SHP77 treated with DMSO at 0.1 percent for 48 hours (cell line): ENCODE measurements at places on chromosomes 1 and 21.
A peak's percentile ranks its signal among the peaks of the same experiment; 100 is the strongest.

DNA sequence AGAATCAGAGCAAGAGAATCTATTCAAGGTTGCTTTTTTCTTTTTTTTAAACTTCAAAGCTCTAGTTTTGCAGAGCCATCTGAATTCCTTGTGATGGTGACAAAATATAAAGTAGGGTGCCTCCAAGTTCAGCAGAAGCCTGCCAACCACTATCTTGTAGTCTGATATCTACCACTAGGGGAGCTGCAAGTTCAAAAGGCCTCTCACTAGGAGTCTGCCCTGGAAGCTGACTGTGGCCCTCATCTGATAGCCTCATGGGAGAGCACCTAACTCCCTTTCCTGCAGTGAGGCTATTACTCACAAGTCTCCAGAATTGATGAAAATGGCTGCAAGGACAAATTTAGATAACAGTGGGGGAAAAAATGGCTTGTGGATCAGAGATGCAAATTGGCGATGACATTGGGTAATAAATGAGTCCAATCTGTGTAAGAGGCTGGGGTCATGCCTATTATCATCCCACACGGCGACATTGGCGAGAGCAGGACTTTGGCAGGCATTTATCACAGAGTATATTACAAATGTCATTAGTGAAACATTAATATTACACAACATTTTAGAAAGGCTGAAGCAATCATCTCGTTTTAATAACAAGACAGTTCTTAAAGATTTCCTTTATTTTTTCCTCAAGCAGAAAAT is 10.7 kb upstream of the ZP4 start:
- DNase-seq = peak; percentile 2

DNA sequence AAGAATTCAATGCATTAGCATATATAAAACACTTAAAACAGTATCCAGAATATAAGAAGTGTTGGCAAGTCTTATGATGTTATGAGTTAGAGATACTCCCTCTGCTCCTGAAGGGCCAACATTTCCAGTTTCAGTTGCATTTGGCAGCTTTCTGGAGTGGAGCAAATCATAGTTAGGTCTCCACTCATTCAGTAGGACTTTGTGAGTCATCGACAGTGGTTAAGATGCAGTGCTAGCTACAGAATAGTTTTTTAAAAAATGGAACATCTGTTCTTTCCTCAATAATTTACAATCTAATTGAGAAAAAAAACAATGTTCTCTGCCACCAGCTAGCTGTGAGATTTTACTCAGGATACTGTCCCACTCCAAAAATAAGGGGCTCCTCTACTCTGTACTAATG is 389.1 kb downstream of the HLX start:
- DNase-seq = no peak

- no peak for DNase-seq
Measured at GRCh38 chr21:35925497-35925896, 134.8 kb downstream of the SETD4 start.

DNA sequence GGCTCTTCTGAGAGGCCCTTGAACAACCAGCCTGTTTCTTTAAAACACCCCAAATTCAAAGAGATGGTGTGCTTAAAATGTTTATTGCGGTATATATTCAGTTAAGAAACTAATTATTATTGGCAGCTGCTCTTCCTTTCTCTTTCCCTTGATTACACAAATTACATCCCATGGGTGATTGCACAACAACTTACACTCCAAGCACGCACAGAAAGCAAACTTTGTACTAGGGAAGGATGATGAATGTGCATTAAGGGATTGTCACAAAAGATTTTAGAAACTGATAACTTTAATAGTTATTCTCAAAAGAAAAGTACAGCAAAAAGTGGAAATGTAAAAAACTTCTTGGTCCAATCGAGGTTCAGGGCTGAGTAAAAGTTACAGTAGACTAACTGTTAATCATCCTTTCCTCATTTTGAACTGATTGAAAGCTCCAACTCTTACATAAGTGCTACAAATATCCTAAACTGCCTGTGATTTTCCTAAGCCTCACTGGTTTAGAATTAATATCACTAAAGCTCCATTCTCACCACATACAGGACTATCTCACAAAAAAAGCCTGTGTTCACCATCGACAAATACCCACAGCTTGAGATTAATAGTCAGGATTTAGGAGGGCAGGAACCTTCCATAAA is 153.4 kb downstream of the TTLL7 start:
- no peak for DNase-seq

DNA sequence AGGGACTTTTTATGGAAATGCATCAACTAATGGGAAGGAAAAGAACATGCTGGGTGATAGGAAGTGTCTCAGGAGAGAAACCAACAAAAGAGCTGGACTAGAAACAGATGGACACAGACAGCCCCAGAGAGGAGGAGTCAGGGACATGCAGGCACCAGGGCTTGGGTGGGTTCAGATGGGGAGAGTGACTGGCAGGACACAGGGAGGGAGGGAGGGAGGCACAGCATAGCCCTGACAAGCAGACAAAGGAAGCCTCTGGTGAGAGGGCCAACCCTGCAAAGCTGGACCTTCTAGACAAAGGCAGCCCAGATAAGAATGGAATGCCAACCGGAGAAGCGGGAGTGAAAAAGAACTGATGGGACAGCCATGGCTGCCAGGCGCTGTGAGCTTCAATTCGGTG is 568.8 kb downstream of the AJAP1 start:
- no peak for DNase-seq

GRCh38 chr1:35660581-35661473 is 19.5 kb upstream of the PSMB2 start:
- no peak for DNase-seq

- DNase-seq = no peak
Measured at GRCh38 chr1:6104631-6105030, 58.9 kb downstream of the KCNAB2 start.

DNA sequence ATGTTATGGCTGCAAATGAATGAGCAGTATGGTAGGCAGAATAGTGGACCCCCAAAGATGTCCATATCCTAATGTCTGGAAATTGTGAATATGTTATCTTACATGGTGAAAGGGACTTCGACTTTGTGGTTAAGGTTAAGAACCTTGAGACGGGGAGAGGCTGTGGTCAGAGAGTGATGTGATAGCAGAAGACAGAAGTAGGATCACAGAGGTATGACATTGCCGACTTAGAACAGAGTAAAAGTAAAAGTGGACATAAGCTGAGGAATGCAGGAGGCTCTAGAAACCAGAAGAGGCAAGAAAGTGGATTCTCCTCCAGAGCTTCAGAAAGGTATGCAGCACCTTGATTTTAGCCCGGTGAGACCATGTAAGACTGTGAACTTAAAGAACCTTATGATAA is 74.6 kb downstream of the CTH start:
- DNase-seq = no peak

GRCh38 chr1:93000751-93001175 is 39.5 kb upstream of the DIPK1A start:
- no peak for DNase-seq

DNA sequence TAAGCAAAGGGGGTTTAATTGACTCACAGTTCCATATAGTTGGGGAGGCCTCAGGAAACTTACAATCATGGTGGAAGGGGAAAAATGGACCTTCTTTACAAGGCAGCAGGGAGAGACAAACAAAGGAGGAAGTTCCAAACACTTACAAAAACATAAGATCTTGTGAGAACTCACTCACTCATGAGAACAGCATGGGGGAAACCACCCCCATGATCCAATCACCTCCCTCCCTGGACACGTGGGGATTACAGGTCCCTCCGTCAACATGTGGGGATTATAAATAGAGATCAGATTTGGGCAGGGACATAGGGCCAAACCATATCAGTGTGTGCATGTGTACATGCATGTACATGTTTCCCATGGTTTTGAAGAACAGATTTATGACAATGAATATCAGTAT is 5.5 kb upstream of the SMG7 start:
- DNase-seq = no peak

DNA sequence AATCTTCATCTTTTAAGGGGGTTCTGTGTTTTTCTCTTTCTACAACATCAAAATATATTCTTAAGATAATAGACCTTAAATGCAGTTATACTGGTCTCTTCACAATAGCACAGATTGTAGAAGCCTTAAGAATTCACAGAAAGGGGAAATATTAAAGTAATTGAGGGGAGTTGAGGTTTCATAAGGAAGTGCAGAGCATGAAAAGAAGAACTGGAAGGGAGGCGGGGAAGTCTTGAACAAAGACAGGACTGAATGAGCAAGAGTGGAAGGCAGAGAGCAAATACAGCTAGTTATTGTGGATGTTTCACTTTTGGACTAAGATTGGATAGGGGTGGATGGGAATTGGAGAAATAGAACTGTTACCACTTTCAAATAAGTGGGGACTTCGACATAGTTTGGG is 67.7 kb downstream of the PTGER3 start:
- no peak for DNase-seq

- no peak for DNase-seq
Measured at GRCh38 chr1:159598196-159598595, 10.6 kb downstream of the APCS start.
